ENCODE measurements at places on chromosomes 3 and 15. TPM values are rescaled to one million over a fixed set of nuclear protein-coding genes. Genes with fewer than 3 reads are reported as not detected.

DNA sequence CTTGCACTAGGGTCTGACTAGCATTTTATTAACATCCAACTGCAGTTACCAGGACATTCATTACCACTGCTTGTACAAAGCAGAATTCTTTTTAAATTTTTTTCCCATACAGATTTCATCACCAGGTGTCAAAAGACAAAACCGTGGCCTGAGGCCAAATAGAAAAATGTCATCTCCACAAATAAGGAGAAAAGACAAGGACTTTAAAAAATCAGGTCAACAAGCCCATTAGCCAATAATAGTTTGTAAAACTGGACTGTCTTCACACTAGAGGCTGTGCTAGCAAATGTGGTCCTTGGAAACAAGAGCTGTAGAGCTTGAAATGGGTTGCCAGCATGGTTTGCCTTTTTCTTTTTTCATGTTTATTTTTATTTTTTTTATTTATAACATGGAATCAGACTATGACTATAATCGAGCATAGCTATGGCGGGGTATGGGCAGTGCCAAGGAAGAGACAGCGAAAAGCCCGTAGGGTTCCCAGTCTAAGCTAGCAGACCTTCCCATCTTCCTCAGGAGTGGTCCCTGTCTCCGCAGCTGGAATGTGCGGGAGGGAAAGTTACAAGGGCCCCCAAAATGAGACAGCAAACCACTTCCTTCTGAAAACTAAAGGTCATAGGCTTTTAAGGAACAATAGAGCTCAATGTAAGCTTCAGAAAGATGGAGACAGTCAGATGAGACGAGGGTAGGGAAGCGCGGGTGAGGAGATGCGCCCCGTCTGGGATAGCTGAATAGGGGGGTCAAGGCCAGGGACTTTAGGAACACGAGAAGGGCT is 1.5 kb downstream of the PTPN9 start:
- DNase-seq = no peak

GRCh38 chr3:73540969-73541740 is 83.6 kb downstream of the PDZRN3 start:
- DNase-seq = no peak

GRCh38 chr15:79283252-79284048 is 928 bp downstream of the ANKRD34C start:
- DNase-seq = no peak

DNA sequence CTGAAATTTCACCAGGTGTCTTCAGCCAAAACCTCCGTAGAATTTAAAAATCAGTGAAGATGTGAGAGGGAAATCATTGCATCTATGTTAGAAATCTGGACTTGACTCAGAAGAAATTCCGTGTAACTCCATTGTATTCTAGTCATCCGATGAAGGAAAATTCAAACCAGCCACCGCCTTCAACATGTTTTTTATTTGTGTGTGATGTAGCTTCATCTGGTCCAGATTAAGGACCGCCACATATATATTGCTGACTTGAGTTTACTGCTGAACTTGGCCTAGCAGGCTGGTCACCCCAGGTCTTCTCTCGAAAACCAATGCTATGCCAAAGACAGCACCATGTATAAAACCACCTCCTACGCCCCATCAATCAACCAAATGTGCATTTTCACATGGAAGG is 120.9 kb downstream of the FOXP1 start:
- no peak for DNase-seq

GRCh38 chr3:104933972-104934371 is 432.7 kb upstream of the ALCAM start:
- DNase-seq = no peak

DNA sequence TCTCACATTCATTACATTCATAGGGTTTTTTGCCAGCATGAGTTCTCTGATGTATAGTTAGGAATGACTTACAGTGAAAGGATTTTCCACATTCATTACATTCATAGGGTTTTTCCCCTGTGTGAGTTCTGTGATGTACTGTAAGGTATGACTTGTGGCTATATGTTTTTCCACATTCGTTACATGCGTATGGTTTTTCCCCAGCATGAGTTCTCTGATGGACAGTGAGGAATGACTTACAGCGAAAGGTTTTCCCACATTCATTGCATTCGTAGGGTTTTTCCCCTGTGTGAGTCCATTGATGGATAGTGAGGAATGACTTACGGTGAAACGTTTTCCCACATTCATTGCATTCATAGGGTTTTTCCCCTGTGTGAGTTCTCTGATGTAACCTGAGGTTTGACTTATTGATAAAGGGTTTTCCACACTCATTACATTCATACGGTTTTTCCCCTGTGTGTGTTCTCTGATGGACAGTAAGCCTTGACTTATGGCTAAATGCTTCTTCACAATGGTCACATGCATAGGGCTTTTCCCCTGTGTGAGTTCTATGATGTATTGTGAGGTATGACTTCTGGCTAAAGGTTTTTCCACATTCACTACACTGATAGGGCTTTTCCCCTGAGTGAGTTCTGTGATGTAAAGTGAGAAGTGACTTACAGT is 47.4 kb downstream of the ZNF717 start:
- no peak for DNase-seq

Gene IFT122
- total RNA-seq = 37.6 TPM

Gene KBTBD13
- total RNA-seq = 0.18 TPM

Gene ZNF385D
- total RNA-seq = 28.5 TPM

Gene POLQ
- 0.83 TPM for total RNA-seq
